ENCODE measurements at places on chromosomes 11 and 22. TPM values are rescaled to one million over a fixed set of nuclear protein-coding genes. Genes with fewer than 3 reads are reported as not detected.

GRCh38 chr22:44773082-44773481, 20.7 kb downstream of the ARHGAP8 start:
- DNase-seq: no peak

GRCh38 chr11:74734559-74734925, 3.3 kb upstream of the CHRDL2 start:
- no peak for DNase-seq

The SGSM1 gene
- total RNA-seq: 6.8 TPM

- no peak for DNase-seq
Observed at GRCh38 chr11:692824-693414, 2.1 kb downstream of the DEAF1 start.

DNA sequence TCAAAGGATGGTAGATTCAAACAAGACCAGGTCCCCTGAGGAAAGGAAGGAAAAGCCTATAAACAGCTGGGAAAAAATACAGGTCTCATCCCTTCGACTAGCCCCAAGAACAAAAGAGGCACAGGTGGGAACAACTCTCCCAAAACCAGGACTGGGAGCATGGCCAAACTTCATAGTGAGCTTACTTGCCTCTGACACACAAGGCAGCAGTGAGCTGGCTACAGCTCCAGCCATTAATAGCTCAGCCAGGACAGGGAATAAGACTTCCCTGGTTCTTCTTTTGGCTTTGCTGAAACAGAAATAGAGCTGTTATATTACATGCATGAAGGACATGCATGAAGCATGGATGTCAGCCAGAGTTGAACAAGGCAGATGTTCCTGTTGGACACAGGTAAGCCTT, at the start of gene OR10A2:
Gene OR10A2, plus strand, starts transcription at position 97 of the 400 bp plus-strand sequence. CDS start 6,698 bp downstream, outside the sequence.
- DNase-seq: no peak

The DLG2 gene
- 4.4 TPM for total RNA-seq

DNA sequence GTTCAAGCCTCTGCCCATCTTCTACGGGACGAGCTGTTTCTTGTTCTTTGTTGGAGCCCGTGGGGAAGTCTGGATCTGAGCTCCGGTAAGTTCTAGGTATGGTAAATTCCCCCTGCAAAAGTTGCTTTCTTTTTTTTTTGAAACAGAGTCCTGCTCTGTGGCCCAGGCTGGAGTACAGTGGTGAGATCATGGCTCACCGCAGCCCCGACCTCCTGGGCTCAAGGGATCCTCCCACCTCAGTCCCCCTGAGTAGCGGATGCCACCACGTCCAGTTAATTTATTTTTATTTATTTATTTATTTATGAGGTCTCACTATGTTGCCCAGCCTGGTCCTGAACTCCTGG, 35.5 kb upstream of the MOB2 start:
- DNase-seq: no peak

The OR52A1 gene
- total RNA-seq: not detected

GRCh38 chr11:6608726-6609501, 3.1 kb downstream of the TAF10 start:
- DNase-seq: peak; percentile 9

GRCh38 chr22:35305525-35306070, 5.9 kb downstream of the TOM1 start:
- DNase-seq: no peak

DNA sequence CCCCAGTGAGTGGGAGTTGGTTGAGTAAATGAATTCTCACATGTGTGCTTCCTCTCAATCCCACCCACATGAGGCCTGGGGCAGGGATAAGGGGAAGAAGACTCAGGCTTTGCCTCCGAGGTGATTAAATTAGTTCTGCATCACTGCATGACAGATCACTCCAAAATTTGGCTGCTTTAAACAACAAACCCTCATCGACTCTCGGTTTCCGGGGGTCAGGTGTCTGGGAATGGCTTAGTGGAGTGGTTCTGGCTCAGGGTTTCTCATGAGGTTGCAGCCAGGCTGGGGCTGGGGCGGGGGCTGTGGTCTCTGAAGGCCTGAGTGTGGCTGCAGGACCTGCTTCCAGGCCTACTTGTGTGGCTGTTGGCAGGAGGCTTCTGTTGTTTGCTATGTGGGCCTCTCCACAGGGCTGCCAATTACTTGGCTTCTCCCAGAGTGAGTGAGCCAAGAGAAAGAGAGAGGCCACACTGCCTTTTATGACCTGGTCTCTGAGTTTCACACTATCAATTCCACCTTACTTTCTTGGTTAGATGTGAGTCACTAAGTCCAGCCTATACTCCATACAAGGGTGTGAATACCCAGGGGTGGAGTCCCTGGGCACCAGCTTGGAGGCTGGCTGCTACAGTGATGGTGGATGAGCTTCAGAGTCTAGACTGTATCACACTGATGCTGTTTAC, 15.9 kb downstream of the MOGAT2 start:
- DNase-seq: no peak

DNA sequence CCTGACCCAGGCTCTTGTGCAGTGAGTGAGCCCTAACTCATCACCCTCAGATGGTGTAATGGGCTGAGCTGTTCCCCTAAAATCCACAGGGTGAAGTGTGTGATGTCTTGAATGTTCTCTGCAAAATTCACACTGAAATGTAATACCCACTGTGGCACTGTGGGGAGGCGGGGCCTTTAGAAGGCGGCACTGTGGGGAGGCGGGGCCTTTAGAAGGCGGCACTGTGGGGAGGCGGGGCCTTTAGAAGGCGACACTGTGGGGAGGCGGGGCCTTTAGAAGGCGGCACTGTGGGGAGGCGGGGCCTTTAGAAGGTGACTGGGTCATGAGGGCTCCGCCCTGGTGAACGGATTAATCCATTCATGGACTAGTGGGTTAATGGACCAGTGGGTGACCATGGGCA, 33.0 kb downstream of the CHID1 start:
- no peak for DNase-seq

DNA sequence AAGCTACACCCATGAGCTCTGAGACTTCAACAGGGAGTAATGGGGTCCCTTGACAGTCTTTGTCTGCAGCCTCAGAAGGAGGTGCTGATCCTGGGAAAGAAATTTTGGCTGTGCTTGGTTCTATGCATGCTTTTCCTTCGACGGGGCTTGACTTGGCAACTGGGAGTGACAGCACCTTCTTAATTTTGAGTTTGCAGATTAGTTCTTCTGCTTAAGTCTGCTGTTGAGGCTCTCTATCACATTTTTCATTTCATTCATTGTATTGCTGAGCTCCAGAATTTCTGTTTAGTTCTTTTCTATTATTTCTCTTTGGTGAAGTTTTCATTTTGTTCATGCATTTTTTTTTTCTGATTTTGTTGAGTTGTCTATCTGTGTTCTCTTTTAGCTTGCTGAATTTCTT, 125.6 kb downstream of the SNX19 start:
- no peak for DNase-seq

- DNase-seq: peak; percentile 45
Observed at GRCh38 chr22:46293577-46294260, 3.0 kb upstream of the GTSE1 start.

The F2 gene
- 21.4 TPM for total RNA-seq

The PATE4 gene
- total RNA-seq: not detected

The KMT5B gene
- 52.2 TPM for total RNA-seq

The DERL3 gene
- 6.2 TPM for total RNA-seq

DNA sequence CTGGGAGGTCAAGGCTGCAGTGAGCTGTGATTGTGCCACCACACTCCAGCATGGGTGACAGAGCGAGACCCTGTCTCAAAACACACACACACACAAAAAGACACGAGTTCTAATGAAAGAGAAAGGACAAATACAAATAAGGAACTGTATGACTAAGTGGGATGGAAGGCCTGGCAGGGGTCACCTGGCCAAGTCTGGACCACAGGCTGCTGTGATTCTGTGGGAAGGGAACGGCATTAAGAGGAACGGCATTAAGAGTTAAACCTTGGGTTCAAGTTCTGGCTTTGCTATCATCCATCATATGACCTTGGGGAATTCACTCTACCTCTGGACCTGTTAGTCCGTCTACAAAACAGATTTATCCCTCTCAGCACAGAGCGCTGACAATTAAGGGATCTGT, 47.7 kb downstream of the LRFN4 start:
- DNase-seq: no peak

GRCh38 chr11:36464720-36465119, 45.4 kb downstream of the TRAF6 start:
- DNase-seq: no peak

- DNase-seq: no peak
Observed at GRCh38 chr11:107991868-107992414, 16.8 kb upstream of the CUL5 start.

DNA sequence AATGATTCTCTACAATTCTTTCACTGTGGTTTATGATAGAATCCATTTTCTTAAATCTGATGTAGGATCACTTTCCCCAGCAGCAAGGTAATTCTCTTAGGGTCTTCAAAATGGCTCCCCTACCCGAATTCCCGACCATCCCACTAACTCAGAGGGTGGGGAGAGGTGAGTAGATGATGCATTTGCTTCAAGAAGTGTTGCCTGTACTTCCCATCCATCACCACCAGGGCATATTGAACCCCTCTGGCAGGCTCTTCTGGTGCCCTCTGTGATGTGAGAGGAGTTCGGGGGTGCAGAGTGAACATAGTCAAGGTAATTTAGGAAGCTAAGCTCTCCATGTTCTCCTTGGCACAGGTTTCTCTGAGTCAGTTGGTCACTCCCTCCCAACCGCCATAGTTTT, 52.3 kb downstream of the ZNRF3 start:
- DNase-seq: no peak

DNA sequence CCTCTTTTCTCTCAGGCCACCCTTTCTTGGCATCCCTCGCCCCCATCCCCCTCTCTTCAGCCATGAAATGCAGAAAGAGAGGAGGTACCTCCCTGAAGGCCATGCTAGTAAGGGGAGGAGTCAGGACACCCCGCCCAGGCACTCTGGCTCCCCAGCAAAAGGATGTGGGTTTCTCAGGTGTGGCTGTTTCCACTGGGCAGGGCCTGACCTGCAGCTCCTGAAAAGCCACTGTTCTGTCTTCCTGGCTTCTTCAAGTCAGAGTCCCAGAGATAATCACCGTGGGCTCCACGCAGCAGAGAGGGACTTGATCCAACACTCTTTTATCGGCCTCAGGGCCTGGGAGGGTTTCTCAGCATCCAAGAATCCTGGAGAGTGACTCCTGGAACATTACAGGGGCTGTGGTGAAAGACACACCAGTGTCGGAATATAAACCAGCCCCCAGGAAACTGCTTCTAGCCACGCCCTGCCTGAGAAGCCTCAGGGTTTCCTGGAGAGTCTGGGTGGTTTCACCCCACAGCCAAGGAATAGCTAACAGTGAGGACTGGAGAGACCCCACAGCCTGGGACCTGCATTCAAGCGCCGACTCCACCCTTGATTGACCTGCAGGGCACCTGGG, 45.7 kb upstream of the TSPAN18 start:
- no peak for DNase-seq

The HEPN1 gene
- not detected for total RNA-seq

The RCOR2 gene
- total RNA-seq: 2.7 TPM

DNA sequence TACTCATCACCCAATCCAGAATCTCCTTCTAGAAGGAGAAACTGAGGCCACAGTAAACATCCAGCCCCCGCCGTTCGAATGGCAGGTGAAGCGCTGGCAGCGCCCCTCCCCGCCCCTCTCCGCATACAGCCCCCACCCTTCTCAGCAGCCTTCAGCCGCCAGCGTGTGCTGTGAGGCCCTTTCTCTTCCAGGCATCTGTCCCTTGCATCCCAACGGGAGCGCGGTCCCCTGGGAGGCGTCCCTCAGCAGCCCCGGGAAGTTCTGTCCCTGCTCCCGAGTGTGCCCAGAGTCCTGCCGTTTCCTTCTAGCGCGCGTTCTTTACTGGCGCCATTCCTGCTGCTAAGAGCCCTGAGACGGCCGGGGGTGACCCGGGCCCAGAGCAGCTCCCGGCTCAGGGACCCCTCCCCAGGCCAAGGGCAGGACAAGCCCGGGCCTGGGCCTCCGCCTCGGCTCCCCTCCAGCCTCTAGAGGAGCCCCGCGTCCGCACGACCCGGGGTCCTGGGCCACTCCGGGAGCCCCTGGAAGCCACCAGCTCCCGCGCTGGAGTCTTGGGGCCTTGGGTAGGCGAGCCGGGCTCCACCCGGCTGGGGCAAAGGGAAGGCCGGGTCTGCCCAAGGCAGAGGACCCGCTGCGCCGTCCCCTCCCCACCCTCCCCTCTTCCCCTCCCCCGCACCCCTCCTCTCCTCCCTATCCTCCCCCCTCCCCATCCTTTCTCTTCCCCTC, 450.4 kb downstream of the OPCML start:
- no peak for DNase-seq

The XKR3 gene
- total RNA-seq: not detected

- no peak for DNase-seq
Observed at GRCh38 chr11:108694846-108695245, 30.0 kb downstream of the DDX10 start.

The OR51L1 gene
- not detected for total RNA-seq

GRCh38 chr11:85809863-85810262, 1.1 kb downstream of the SYTL2 start:
- no peak for DNase-seq

DNA sequence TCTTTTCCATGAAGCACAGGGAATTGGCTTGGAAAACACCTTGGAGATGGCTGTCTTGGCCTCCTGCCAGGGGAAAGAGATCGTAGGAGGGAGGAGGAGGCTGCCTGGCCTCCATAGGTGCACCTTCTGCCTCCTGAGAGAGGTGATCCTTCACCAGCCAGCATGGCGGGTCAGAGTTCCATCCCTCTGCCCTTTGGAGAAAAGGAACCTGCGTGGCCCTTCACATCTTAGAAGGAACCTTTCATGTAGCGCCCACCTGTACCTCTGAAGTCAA, 58.2 kb upstream of the DRD2 start:
- no peak for DNase-seq

The DNHD1 gene
- total RNA-seq: 8.8 TPM

The DENND6B gene
- total RNA-seq: 24.9 TPM

DNA sequence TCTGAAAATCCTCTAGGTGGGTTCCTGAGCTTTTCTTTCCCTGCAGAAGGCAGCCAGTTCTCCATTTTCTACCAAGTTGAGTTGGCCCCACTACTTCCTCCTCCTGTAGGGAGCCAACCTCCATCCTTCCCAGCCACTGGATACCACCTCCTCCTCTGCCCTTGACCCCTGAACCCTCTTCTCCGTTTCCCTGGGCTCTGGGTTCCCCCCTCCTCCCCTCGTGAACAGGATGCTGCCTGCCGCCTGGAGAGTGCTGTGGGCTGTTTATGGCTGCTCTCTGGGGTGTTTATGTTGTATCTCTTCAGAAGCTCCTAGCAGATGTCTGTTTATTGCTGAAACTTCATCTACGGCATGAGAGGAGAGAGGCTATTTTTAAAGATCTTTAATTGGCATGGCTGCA, 8.6 kb downstream of the MICAL2 start:
- no peak for DNase-seq

DNA sequence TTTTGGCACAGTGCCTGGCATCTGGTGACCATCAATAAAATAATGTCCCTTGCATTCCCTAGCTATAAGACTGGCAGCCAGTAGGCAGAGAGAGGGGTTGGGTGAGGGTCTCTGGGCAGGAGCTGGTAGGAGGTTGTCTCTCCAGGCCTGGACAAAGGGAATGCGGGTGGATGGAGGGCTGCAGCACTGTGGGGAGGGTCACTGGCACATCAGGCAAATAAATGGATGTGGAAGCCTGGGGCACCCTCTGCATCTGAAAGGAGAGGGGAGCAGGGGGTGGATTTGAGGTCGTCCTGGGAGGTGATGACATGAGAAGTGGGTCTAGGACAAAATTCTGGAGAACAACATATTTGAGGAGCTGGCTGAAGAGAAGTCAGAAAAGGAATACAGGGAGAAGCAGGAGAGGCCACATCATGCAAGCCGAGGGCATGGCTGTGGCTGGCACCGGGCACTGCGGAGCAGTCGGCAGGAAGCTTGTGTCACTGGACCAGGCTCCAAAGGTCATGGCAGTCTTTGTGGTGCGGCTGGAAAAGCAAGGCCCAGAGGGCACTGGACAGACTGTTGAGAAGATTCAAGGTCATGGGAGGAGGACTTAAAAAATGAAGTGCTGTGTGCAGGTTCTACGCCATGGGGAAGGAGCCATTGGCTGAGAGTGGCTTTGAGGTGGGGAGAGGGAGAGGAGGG, 36.5 kb upstream of the THY1 start:
- DNase-seq: no peak

Data from mucosa of gallbladder (tissue), 1 donor.